ENCODE measurements at places on chromosomes 13 and 19. TPM values are rescaled to one million over a fixed set of nuclear protein-coding genes. Genes with fewer than 3 reads are reported as not detected.

The SLC1A6 gene
- not detected for total RNA-seq

The CNFN gene
- total RNA-seq, result not detected

The KLK12 gene
- not detected for total RNA-seq

The IFNL1 gene
- total RNA-seq, result not detected

The NAPSA gene
- not detected for total RNA-seq

The BRD4 gene
- 9.9 TPM for total RNA-seq

The MAMSTR gene
- total RNA-seq, result 0.22 TPM

The SOHLH2 gene
- under 0.01 TPM for total RNA-seq

GRCh38 chr13:60583911-60584753 is 187.1 kb downstream of the TDRD3 start:
- DNase-seq, result peak; percentile 48

DNA sequence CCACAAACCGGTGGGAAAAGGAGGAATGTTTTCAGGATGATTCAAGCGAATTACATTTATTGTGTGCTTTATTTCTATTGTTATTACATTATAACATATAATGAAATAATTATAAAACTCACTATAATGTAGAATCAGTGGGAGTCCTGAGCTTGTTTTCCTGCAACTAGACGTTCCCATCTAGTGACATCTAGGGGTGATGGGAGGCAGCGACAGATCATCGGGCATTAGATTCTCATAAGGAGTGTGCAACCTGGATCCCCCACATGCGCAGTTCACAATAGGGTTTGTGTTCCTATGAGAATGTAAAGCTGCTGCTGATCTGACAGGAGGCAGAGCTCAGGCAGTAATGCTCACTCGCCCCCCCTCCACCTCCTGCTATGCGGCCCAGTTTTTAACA is 54.5 kb downstream of the SPTBN4 start:
- peak; percentile 59 for DNase-seq

DNA sequence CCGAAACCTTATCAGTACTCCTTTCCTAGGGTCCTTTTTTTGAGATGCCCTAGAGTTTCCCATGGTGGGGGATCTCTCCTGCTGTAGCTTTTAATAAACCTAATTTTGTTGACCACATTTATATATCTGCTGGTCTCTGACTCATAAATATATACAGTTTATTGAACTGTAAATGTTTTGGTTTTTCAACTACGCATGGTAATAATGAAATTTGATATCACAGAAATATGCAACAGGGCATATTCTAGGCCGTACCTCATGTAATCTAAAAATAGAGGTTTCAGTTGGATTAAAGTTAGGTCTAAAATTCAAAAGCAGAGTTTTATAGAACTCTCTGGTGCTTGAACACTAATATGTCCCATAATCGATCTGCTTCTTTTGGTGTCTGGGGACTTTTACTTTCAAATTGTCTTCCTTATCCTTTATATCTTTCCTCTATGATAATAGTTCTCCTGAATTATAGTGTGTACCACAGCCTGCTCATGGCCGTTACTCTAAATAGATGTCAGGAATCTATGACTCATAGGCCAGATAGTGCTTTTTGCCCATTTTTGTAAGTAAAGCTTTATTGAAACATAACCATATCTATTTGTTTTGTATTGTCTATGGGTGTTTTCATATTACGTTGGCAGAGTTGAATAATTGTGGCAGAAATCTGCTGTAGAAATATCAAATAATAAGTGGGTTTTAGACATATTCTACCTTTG is 324.8 kb upstream of the PCDH9 start:
- DNase-seq, result no peak

DNA sequence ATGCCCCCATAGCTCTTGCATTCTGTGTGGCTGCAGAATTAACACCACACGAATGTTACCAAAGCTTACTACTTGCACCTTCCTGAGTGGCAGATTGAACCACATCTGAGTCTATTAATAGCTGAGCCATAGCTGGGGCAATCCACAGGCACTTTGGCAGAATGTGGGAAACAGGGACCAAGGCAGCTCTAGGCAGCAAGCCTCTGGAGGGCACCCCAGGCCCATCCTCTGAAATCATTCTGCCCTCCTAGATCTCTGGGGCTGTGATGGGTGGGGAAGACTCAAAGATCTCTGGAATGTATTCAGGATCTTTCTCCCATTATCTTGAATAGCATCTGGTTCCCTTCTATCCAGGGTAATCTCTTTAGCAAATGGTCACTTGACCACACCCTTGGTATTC is 139.3 kb downstream of the TNFRSF19 start:
- no peak for DNase-seq

- DNase-seq, result no peak
These were observed 13.6 kb downstream of the TPT1 start for GRCh38 chr13:45327253-45327955.

DNA sequence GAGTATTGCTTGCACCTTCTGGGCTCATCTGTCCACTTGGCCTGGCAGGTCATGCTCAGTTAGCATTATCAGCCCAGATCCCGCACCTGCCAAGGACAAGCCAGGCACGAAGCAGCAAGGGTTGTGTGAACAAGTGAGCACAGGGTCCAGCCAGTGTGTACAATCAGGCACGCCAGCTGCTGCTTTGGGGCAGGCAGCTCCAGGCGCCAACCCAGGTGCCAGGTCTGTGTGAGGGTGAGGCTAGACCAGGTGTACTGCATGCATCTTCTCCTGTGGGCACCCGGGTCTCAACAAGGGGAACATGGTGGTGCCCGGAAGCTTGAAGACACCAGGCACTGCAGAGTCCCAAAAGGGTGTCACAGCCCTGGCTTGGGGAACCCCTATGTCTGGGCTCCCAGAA is 1446.8 kb downstream of the PCDH9 start:
- no peak for DNase-seq

GRCh38 chr19:46791944-46792343 is 3.5 kb upstream of the SLC1A5 start:
- DNase-seq, result peak; percentile 9

- peak; percentile 16 for DNase-seq
These were observed 681 bp downstream of the ZNF837 start for GRCh38 chr19:58380037-58380661.

DNA sequence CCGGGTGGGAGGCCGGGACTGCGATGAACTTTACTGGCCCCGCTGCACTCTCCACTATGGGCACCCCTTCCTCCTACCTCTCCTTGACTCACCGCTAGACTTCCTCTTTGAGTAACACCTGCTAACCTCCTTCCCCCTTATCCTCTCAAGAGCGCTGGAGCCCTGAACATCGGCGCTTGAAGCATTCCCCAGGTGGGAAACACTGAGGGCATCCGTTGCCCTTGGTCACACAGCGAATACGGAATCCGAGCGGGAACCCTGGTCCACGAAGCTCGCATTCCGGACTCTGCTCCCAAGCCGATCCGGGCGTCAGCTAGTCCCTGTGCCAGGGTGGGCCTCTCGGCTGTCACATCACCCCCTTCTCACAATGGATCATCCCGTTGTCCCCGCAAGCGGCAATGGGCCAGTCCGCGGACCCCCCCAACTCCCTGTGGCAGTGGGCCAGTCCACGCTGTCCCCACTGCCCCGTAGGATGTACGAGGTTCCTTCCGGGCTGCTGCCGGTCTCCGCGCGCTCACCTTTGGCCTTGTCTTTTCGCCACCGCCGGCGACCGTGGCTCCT is 4.2 kb downstream of the LIPE start:
- DNase-seq, result peak; percentile 54

- DNase-seq, result peak; percentile 28
These were observed 748 bp downstream of the LMNB2 start for GRCh38 chr19:2455851-2456570.

DNA sequence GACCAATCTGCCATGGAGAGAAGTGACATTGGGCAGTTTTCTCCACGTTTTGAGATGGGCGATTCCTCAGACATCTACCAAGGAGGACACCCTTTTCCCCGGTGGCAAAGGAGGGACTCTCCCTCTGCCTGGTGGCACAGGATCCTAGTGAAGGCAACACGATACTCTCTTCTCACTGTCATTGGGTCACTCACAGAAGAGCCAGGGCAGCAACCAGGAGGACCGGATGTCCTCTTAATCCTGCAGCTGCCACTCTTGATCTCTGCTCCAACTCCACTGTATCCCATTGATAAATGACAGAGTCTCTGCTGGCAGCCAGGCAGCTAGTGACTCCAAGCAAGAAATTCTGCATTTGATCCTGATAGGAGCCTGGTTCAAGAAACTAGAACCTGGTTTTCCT is 42.2 kb downstream of the COL4A2 start:
- DNase-seq, result peak; percentile 40

DNA sequence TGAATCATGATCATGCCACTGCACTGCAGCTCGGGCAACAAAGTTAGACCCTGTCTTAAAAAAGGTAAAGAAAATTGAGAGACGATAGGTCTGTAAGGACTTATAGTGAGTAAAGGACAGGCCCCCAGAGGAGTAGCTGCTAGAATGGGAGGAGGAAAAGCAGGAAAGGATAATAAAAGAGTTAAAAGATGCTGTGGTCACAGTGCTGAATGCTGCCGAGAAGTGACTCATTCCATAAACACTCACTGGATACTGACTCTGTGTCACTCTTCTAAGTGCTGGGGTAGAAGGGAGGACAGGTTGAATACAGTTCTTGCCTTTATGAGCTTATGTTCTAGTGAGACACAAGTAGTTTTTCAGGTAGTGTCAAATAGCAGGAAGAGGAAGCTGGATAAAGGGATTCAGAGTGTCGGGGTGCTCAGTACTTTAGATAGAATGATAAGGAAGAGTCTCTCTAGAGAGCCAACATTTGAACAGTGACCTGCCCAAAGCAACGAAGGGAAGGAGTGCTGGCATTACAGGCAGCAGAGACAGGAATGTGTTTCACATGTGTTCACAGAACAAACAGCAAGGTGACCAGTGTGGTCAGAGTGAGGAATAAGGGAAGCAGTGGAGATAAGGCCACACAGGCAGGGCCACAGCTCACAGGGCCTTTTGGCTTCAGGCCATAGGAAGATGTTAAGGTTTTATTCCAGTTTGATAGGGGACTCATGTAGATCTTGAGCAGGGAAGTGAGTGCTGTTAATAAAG is 1240.5 kb downstream of the UQCRFS1 start:
- DNase-seq, result no peak

- DNase-seq, result peak; percentile 21
These were observed 57.2 kb upstream of the ZNRF4 start for GRCh38 chr19:5397804-5398692.

All from lung microvascular endothelial cell (primary cell).